ENCODE measurements at places on chromosomes 6 and 20. TPM values are rescaled to one million over a fixed set of nuclear protein-coding genes. Genes with fewer than 3 reads are reported as not detected.
A peak's percentile ranks its signal among the peaks of the same experiment; 100 is the strongest.

GRCh38 chr20:21077809-21078345 lies 28.3 kb downstream of the LINC00237 start:
- DNase-seq = no peak

DNA sequence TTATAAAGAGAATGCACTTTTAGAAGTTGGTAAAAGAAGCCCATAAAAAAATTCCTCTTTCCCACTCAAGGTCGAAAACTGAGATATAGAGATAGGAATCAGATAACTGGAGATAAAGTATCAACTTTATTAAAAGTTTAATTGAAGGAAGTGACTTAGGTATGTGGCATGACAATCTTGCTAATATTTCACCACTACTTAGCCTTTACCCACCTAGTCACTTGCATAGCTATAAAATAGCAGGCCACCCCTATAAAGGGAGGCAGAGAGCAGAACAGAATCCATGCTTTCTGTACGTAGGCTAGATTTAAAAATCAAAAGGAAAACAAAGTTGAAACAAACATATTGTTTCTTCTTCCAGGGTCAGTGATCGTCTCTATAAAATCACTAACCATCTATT lies 13.2 kb upstream of the TBC1D32 start:
- DNase-seq = no peak

DNA sequence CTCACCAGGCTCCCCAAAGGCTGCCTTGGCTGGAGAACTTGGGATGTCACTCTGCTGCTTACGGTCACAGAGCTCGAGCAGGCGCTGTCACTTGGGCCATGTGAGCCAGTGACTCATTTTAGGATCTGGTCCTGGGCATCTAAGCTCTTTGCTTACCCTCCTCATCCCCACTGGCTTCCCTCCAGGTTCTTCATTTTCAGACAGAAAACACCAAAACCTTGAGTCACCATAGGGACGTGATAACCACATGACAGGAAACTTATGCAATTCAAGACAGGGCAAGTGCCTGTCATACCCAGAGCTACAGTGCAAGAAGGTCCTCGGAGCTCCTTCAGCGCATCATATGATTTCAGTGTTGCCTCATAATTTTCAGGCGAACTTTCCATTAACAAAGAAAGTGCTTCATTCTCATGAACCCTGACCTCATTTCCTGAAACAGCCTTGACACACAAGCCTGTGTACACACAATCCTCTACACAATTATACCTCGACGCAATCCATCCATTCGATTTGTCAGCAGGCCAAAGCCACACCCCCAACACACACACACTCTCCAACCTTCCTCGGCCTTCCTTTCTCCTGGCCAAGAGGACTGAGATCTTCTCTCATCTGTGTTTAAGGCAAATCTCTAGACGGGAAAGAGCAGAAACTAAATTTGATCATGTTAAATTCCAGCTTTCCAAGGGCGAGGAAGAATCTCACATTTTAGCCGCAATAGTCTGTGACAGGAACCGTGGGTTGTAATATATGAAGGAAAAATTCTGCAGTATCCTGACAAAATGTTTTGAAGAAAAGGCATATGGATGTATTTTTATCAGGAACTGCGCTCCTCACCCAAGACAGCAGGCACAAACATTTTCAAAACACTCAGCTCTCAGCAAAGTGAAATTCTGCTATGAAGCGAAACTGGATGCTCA lies 25.3 kb downstream of the TBC1D7 start:
- no peak for DNase-seq

DNA sequence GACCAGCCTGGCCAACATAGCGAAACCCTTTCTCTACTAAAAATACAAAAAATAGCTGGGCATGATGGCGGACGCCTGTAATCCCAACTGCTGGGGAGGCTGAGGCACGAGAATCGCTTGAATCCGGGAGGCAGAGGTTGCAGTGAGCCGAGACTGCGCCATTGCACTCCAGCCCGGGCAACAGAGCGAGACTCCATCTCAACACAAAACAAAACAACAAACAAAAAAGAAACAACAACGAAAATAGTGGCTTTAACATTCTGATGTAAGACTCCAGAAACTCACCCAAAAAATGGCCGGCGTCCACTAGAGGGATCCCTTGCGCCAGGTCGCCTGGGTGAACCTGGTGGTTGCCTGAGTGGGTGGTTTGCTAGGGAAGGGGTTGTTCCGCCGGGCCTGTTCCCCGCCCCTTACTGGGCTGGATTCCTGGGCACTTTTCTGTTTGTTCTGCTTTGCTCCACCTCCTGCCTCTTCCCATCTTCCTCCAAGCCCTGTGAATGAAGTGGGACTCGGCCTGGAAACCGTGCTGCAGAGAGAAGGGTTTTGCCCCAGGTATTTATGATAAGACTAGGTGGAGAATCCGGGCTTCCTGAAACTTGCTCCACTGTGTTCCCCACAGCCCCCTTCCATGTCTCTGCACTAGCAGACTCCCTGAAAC lies 1.5 kb downstream of the PABPC1L start:
- DNase-seq = peak; percentile 77

DNA sequence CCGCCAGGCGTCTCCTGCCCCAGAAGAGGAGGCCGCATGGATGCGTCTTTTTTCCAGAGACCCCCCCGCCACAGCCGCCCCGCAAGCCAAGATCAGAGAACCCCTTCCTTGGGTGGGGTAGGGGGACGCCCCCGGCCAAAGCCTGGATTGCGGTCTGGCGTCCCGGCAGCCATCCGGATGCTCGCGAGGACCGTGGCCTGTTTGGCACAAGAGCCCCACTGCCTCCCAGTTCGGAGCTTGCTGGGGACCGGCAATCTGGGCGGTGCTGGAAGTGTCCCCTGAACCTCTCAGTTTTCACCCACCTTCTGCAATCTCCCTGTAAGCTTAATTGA lies 924 bp downstream of the FAM162B start:
- DNase-seq = peak; percentile 58

DNA sequence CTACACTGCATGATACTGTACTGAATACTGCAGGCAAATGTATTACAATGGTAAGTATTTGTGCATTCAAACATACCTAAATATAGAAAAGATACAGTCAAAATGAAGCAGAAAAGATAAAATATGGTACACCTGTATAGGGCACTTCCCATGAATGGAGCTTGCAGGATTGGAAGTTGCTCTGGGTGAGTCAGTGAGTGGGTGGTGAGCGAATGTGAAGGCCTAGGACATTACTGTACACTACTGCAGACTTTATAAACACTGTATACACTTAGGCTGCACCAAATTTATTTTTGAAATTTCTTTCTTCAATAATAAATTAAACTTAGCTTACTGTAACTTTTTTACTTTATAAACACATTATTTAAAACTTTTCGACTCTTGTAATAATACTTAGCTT lies 213.1 kb downstream of the ATXN1 start:
- DNase-seq = no peak

DNA sequence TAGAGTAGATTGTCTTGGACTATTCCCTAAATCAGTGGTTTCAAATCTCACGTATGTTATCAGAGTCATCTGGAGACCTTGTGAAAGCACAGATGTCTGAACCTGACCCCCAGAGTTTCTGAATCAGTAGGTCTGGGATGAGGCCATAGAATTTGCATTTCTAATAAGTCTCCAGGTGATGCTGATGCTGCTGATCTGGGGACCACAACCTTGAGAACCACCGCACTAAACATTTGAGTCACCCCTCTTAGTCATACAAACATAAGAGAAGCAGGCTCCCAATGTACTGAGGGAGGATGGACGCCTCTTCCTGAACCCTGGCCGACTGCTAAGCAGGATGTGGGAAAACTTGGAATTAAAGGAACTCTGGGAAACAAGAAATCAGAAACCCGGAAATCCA lies 187.8 kb upstream of the PRDM1 start:
- no peak for DNase-seq

- no peak for DNase-seq
These were observed 29.3 kb upstream of the ARMH2 start for GRCh38 chr6:24827970-24828369.

DNA sequence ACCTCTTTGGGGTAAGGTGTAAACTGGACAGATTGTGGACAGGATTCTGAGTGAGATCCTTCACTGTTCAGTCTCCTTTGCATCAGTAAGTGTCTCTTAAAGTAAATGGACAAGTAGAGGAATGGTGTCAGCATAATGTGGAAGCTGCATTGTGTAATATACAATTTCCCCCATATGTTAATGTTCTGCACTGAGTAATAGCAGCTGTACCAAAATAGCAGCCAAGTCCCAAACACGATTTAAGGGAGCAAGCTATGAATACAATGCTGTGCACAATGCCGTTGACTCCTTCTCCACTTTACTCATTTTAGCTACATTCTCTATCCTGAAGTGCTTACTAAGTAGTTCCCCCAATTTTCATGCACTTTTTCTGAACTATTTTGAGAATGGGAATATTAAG lies 21.1 kb upstream of the TRIM26 start:
- DNase-seq = no peak

The NRSN1 gene
- not detected for total RNA-seq

The TCP11 gene
- total RNA-seq = not detected
